ENCODE measurements at places on chromosomes 3 and 15.

DNA sequence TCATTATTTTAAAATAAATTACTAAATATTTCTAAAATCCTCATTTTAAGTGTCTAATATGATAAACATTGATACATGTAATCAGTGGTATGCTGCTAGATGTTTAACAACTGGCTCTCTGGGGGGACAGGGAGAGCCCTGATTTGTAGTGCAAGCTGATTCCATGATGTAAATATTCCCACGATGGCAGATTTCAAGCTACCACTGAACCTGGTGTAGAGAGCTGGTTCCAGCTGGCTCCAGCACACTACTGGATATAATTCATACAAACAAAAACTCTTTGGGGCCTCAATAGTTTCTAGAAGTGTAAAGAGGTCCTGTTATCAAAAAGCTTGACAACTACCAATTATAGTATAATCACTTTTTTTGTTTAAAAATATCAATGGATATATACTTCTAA is 316.2 kb downstream of the SLC9A9 start:
- DNase-seq = no peak

GRCh38 chr15:69561071-69561784 is 108.6 kb downstream of the RPLP1 start:
- DNase-seq = no peak

DNA sequence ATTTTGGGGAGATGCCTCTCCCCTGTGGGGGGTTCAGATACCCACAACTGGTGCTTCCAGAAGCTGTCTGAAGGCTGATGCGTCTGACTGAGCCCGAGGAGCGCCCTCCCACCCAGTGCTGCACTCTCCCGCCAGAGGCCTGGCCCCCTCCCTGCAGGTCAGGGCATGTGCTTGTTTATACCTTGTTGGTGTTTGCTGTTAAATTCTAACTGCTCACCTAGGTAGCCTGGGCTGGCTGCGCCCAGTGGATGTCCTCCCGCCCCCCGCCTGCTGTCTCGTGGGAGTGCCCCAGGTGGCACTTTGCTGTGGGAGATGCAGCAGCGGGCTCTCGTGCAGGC is 12.9 kb downstream of the KLF13 start:
- DNase-seq = no peak

GRCh38 chr15:28003302-28004037 is 95.6 kb downstream of the OCA2 start:
- no peak for DNase-seq

GRCh38 chr3:169619793-169620192 is 43.7 kb downstream of the MECOM start:
- no peak for DNase-seq

DNA sequence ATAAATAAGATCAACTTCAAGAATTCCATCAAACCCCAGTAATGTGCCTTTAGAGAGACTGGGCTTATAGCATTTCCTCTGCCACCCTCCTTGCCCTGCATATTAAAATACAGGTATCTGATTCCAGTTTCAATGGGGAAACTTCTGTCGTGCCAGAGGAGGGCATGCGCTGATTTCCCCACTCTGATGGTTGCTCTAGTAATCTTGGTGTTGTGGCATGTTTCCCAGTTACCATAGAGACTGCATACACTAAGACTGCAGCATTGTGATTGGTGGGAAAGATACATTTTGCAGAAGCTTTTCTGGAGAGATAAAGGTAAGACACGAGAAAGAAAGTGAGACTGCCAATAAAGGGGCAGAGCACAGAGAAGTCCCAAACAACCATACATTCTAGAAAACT is 225.6 kb downstream of the TIGIT start:
- no peak for DNase-seq

DNA sequence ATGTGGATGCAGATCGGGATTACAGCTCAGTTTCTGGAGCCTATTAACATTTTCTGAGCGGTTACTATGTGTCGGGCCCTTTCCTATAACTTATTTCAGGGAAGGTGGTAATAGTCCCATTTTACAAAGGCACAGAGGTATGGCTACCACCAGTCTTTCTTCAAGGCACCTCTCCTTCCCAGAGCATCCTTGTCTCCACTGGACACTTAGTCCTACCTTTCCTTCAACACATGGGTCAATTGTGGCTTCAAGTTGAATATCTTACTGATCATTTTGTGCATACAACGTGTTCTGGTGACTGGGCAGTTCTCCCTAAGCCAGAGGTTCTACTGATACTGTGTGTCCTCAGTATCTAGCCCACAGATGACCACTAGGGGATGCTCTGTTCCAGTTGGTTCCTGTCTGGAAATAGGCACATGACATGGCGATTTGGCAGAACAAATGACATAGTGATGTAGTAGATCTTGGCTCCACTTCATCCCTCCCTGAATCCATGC is 60.7 kb upstream of the CMTM8 start:
- peak; percentile 31 for DNase-seq

DNA sequence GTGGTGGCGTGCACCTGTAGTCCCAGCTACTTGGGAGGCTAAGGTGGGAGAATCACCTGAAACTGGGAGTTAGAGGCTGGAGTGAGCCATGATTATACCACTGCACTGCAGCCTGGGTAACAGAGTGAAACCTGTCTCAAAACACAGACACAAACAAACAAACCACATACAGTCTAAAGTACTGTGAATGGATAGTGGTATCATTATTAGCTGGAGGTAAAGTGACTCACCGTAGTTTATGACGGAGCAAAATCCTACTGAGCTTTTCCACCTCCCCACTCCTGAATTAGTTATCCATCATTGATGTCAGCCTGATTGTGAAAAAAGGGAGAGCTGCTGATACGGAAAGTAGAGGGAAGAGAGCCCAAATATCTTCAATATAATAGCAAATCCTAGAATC is 3.2 kb upstream of the CNOT10 start:
- no peak for DNase-seq

- DNase-seq = no peak
These were observed 100.8 kb downstream of the EEFSEC start for GRCh38 chr3:128254066-128254590.

DNA sequence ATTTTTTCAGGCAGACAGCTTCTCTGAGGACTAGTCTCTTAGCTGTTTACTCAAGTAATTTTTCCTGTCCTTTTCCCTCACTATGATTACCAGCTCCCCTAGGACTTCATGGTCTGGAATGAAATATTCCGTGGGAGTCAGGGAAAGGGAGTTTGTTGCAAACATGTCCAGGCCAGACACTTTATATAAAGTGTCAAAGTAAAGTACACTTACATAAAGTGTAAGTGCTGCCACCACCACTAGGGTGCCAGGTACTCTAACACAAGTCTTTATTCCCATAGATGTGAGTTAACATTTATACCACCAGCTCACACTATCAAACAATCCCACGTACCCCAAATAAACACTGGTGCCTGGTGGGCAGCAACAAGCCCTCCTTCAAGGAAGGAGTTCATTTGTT is 179.8 kb downstream of the SNRPN start:
- DNase-seq = no peak

- no peak for DNase-seq
These were observed 126.5 kb downstream of the FMN1 start for GRCh38 chr15:33068007-33068481.

DNA sequence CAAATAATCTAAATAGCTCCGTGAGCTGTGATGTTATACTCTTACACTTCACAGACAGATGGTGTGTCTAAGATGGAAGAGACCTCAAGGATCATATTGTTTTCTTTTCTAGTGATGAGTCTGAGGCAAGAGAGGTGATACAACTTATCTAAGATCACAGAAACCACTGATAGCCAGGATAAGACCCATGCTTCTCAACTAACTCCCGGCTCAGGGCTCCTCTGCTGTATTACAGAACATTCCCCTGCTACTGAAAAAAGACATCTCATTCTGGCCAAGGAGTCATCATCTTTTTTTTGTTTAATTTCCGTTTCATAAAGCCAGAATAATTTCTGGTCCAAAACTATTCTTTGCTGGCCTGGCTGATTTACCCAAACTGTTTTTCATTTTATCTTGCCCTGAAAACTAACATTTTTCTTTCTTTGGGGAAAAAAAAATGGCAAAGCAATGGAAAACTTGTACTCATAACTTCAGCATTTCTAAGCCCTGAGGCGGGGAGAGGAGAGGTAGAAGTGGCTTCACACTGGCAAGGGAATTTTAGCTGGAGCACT is 46.9 kb upstream of the GAP43 start:
- DNase-seq = no peak

DNA sequence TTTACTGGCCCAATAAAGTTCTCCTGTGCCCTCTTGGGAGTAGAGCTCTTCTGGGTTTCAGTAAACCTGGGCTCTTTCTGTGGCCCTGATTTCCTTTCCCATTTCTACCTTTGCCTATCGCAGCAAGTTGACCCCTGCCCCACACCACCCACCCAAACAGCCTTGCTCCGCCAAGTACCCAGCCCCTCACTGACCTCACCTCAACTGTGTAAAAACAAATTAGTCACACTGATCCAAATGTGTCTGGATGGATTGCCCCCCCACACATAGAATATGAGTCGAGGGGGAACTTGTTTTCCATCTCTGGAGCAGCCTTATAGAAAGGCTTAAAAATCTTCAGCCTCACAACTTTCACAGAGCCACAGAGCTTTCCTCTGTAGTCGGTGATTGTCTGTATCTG is 28.6 kb upstream of the VEPH1 start:
- no peak for DNase-seq
